ENCODE measurements at places on chromosomes 1 and 21.
A peak's percentile ranks its signal among the peaks of the same experiment; 100 is the strongest.

DNA sequence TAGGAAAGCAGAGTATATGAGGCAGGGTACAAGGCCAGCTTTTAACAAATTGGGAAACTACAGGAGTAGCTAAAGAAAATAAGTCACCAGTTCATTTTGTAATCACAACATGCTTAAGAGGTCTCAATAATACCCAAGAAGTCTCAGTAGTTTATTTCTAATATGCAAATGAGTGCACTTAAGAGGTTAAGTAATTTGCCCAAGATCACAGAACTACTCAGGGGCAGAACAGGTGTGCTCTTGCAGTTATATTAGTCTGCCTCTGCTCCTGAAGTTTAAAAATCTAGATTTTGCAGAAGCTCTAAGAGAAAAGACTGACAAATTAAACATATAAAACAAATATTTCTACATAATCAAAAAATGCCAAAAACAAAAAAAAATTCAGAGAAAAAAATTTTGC, 6.9 kb downstream of the EPS15 start:
- no peak for DNase-seq
- peaks cover 35% of the 10 kb centered on the region for H3K4me1 ChIP-seq
- H3K4me3 ChIP-seq: no peak overlapping the region
- no peaks in the 10 kb centered on the region for H3K27me3 ChIP-seq

DNA sequence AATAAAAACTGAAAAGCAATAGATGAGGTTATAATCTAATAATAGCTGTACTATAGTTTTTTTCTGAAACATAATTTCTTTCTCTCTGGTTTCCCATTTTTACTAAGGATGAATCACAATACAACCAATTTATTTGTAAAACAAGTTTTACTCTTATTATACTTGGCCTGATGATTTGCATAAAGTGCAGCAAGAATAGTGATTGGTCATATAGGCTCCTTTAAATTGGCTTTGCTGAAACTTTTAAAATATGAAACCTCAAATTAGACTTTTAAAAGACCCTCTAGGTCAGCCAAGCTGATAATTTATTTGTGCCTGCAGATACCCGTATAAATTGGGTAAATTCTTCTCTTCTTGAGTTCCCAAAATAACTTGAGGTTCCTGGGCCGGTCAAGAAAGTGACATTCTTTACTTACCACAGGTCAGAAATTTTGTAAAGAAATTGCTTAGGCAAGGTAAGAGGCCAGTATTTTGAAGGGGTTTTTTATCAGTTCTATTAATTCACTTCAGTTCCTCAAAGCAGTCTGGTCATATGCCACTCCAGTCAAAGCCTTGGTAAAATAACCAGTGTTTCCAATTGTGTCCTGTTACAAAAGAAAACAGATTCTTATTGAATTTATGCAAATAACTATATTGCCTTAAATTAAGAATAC, 76.1 kb downstream of the C21orf91 start:
- no peak overlapping the region for H3K4me3 ChIP-seq
- no peaks in the 10 kb centered on the region for H3K4me1 ChIP-seq
- H3K36me3 ChIP-seq: no peaks in the 10 kb centered on the region
- H3K27ac ChIP-seq: no peak overlapping the region

DNA sequence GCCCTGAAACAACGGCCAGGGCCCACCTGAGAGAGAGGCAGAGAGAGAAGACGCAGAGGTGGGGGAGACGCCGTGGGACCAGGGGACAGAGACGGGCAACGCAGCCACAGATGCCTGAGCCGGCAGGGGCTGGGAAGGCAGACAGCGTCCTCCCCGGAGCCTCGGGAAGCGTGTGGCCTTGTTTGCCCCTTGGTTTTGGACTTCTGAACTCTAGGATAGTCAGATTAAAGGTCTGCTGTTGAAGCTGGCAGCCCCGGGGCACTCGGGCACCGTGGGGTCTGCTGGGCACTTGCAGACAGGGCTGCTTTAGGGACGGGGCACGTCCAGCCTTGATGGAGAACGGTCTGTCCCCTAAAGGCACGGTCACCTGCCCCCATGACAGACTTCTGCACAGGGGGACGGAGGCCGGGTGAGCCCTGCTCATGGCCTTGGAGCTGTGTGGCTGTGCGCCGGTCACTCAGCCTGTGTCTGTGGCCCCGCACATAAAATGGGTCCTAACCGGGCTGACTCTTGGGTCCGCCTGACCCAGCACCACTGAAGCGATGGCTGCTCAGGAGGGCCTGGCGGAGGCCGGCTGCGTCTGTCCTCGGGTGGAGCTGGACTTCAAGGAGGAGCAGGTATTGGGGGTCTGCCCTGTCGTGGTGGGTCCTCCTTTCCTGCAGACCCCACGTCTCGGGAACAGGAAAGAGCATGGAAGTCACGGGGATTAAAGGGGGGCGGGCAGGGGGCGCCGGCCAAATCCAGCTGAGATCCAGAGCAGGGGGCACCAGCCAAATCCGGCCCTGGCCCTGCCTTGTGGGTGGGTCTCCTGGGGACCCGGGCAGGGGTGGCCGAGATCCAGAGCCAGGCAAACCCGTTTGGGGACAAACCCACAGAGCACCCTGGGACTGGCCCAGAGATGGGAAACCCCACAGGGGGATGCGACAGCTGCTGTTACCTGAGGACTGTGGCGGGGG, 9.6 kb upstream of the RNF223 start:
- no peak overlapping the region for H3K27ac ChIP-seq
- no peaks in the 10 kb centered on the region for H3K36me3 ChIP-seq
- H3K27me3 ChIP-seq: peaks cover 17% of the 10 kb centered on the region
- H3K4me1 ChIP-seq: peaks cover 4% of the 10 kb centered on the region
- no peak for DNase-seq

- peaks cover 36% of the 10 kb centered on the region for H3K4me1 ChIP-seq
- H3K27me3 ChIP-seq: no peaks in the 10 kb centered on the region
- H3K36me3 ChIP-seq: peaks cover 15% of the 10 kb centered on the region
- no peak for DNase-seq
These were observed 337.4 kb downstream of the SRGAP2C start for GRCh38 chr1:121522061-121522759.

- no peaks in the 10 kb centered on the region for H3K27me3 ChIP-seq
- H3K4me1 ChIP-seq: no peaks in the 10 kb centered on the region
- no peak for DNase-seq
- no peak overlapping the region for H3K27ac ChIP-seq
These were observed 86.8 kb downstream of the TEX35 start for GRCh38 chr1:178599745-178600144.

DNA sequence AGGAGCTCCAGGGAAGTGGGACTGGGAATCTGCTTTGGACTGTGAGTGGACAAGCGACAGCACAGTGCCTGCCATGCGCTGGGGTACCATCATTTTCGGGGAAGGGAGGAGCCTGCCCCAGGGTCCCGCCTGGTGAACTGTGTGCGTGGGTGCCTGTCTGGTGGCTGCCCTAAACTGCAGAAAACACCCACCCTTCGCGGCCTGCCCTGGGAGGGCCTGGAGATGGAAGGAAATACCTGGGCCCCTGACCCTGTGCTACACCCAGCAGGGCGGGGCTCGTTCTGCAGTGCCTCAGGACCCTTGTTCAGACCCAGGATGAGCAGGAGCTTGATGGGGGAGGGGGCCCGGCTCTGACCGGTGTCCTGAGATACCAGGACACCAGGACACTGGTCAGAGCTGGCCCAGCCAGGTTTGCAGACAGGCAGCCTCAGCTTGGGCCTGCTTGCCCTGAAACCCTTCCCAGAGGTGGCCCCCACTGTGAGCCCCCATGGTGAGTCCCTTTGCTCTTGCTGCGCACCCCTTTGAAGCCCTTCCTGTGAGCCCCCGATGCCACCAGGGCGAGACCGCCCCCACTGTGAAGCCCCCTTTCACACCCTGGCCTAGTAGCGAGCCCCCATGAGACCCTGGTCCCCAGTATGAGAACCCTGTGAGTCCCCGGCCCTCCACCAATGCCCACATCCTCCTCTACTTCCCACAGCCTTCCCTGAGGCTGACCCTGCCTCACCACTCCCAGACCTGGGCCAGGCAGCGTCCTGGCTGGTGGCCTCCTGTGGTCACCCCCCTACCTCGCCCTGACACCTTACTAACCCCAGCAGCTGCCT, 2.6 kb downstream of the GJC2 start:
- no peak overlapping the region for H3K4me3 ChIP-seq
- H3K4me1 ChIP-seq: peaks cover 22% of the 10 kb centered on the region
- no peaks in the 10 kb centered on the region for H3K36me3 ChIP-seq
- peak overlapping the region; percentile 19 for H3K27ac ChIP-seq

DNA sequence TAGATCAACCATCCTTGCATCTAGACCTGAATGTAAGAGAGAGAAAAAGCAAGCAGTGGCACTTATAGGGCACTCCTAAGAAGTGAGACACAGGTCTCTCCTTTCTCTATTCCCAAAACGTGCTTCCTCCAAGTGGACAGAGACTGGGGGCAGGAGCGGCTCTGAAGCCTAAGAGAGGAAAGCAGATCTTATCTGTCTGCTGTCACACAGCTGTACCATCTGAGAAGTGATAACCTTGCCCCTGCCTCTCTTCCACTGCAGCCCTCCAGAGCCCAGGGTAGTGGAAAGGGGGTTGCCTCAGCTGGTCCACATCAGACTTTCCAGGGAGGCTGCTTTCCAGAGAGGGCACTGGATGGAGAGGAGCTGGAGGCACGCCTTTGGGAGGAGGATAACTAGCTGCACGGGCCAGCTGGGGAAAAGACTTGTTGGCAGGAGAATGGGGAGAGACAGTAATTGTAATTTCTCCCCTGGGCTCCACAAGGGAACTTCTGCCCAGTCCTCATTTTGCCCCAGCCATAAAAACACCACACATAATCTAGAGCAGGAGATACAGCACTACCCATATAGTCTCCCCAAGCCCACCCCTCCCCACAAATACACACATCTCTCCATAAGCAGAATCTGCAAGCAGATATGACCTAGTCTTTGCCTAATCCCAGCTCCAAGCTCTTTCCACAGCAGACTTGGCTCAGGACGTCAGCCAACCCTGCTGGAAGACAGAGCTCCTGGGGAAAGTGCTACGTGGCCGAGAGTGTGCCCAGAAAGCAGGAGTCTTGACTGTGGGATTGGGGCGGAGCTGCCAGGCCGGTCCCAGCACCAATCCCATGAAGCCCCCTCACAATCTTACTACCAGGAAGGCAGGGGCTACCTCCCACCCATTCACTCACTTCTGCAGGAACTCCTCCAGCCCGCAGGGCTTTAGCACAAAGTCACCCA, 31.2 kb downstream of the PIK3C2B start:
- H3K27ac ChIP-seq: no peak overlapping the region
- no peak for DNase-seq
- H3K36me3 ChIP-seq: peaks cover 49% of the 10 kb centered on the region
- no peaks in the 10 kb centered on the region for H3K27me3 ChIP-seq
- no peak overlapping the region for H3K4me3 ChIP-seq

DNA sequence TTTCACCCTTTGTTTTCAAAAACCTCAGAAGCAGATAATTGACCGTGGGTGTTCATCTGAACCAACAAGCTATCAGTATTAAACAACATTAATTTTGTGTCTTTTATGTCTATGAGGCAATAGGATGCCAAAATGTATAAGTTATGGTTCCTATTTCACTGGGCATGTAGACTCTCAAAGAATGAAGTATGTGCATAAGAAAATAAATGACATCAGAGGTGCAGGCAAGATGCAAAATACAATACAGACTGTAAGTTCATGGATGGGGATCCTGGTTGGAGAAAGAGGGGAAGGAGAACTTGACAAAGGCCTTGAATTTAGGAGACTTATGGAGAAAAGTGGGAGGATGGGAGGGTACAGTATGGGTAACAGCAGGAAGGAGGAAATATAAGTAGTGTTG, 23.4 kb upstream of the POU2F1 start:
- no peak overlapping the region for H3K27ac ChIP-seq
- H3K4me1 ChIP-seq: no peaks in the 10 kb centered on the region
- H3K27me3 ChIP-seq: peaks cover 6% of the 10 kb centered on the region
- no peaks in the 10 kb centered on the region for H3K36me3 ChIP-seq

DNA sequence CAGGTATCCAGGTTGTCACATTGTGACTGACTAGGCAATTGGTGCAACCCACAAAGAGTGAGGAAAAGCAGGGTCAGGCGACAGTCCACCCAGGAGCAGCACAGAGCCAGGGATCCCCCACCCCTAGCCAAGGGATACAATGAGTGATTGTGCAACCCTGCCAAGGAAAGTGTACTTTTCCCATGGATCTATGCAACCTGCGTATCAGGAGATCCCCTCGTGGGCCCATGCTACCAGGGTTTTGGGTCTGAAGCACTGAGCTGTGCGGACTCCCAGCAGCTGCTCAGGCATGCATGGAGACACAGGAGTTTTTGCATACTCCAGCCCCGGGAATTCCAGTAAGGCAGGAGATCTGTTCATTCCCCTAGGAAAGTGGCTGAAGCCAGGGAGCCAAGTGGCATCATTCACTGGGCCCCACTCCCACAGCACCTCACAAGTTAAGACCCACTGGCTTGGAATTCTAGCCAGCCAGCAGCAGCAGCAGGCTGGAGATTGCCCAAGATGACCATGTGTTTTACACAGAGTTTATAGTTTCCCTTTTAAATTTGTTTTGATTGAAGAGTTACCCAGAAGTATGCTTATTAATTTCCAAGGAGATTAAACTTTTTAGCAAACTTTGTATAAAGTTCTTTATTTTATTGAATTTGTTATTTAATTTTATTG, 136.0 kb downstream of the LTN1 start:
- no peak overlapping the region for H3K27ac ChIP-seq
- H3K4me3 ChIP-seq: no peak overlapping the region
- no peak for DNase-seq
- H3K27me3 ChIP-seq: no peaks in the 10 kb centered on the region
- H3K4me1 ChIP-seq: no peaks in the 10 kb centered on the region

DNA sequence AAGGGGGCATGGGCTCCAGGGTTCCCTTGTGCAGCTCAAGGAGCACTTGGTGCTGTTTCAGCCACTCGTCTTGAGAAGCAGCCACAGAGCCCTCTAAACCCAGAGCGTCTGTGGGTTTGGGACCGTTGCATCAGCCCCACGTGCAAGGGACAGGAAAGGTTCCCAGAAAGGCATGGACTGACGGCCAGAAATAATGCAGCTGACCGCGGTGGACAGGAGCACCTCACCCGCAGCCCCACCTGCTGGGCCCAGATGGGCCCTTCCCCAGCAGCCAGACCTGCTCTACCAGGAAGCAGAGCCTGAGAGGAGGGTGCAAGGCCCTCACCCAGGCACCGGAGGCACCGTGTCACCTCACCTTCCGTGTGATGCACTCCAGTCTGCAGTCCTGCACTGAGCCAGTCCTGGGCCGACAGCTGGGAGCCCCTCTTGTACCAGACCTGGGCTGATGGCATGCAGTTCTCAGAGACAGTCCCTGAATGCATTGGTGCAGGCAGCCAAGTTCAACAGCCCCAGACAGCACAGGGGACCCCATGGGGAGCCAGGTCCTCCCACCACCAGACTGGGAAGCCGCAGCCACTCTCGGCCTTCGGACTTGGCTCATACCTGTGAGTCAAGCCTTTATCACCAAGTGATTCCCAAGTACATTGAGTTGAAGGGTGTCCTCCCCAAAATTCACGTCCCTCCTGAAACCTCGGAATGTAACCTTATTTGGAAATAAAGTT, 4.8 kb upstream of the TFF3 start:
- peaks cover 4% of the 10 kb centered on the region for H3K4me1 ChIP-seq
- no peak for DNase-seq
- H3K36me3 ChIP-seq: no peaks in the 10 kb centered on the region
- H3K4me3 ChIP-seq: no peak overlapping the region

GRCh38 chr1:182771187-182771984, 18.2 kb upstream of the NPL start:
- H3K27ac ChIP-seq: no peak overlapping the region
- H3K4me1 ChIP-seq: no peaks in the 10 kb centered on the region
- no peak overlapping the region for H3K4me3 ChIP-seq
- H3K27me3 ChIP-seq: peaks cover 20% of the 10 kb centered on the region
- H3K36me3 ChIP-seq: no peaks in the 10 kb centered on the region

- H3K36me3 ChIP-seq: no peaks in the 10 kb centered on the region
- peaks cover 31% of the 10 kb centered on the region for H3K27me3 ChIP-seq
- DNase-seq: no peak
- H3K4me3 ChIP-seq: no peak overlapping the region
- H3K4me1 ChIP-seq: no peaks in the 10 kb centered on the region
- no peak overlapping the region for H3K27ac ChIP-seq
These were observed 16.8 kb downstream of the FNDC7 start for GRCh38 chr1:108729481-108729880.

Measured in activated naive CD4-positive, alpha-beta T cell treated with anti-CD3 and anti-CD28 coated beads, Interleukin-2, amount 10 ng/mL, durations not matched to agents 7 days and 5 days (primary cell).